ENCODE measurements at places on chromosomes 4 and X.

DNA sequence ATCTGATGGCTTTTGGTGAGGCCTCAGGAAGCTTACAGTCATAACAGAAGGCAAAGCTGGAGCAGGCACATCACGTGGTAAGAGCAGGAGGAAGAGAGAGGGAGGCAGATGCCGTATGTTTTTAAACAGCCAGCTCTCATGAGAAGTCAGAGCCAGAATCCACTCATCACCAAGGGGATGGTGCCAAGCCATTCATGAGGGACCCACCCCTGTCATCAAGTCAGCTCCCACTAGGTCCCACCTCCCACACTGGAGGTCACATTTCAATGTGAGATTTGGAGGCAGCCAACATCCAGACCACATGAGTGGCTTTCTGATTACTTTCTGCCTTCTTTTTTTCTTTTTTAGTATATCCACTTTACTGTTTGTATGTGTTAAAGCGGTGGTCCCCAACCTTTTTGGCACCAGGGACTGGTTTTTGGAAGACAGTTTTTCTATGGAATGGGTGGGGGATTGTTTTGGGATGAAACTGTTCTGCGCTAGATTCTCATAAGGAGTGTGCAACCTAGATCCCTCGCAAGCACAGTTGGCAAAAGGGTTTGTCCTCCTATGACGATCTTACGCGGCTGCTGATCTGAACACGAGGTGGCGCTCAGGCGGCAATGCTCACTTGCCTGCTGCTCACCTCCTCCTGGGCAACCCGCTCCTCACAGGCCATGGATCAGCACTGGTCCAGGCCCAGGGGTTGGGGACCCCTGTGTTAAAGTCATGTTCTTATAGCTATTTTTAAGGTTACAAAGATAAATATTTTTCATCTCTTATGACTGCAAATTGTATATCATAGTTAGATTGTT lies 61.7 kb downstream of the SLIT2 start:
- DNase-seq, result no peak

DNA sequence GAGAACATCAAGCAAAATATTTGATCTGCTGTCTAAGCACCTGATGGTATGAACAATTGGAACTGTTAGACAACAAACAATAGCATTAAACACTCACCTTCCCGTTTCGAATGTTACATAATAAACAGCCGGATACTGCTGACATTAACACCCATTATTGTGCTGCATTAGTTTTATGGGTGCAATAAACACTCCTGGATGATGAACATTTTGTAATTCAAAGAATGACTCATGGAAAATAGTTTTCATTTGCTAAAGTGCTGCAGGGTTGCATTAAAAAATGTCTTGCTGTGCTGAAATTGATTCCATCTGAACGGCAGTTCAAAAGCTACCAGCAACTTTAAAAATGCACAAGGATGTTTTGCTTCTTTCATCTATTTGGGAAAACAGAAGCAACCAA lies 100.8 kb upstream of the SORBS2 start:
- DNase-seq, result no peak

DNA sequence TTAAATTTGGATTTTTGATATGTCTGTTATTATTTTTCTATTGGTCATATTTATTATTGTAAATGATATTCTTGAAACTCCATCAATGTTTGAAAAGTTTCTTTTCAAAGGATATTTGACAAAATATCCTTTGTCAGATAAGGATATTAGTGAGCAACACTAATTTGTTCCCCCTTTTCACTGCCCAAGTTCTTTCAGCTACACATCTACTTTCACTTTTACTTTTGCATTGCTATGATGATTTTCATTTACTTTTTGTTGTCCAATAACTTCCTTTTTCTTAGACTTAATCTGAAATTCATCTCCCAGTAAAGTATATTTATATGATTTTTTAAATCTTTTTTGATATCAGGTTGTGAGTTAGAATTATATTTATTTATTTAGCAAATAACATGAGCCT lies 542.3 kb upstream of the ADGRL3 start:
- no peak for DNase-seq

DNA sequence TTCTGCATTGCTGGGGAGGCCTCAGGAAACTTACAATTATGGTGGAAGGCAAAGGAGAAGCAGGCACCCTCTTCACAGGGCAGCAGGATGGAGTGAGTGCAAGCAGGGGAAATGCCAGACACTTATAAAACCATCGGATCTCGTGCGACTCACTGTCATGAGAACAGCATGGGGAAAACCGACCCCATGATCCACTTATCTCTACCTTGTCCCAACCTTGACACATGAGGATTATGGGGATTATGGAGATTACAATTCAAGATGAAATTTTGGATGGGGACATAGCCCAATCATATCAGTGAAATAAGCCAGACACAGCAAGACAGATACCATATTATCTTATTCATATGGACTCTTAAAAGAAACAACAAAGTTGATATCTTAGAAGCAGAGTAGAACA lies 134.9 kb downstream of the C4orf33 start:
- DNase-seq, result no peak

- DNase-seq, result no peak
Observed at GRCh38 chr4:187993827-187994226, 1.7 kb upstream of the ZFP42 start.

DNA sequence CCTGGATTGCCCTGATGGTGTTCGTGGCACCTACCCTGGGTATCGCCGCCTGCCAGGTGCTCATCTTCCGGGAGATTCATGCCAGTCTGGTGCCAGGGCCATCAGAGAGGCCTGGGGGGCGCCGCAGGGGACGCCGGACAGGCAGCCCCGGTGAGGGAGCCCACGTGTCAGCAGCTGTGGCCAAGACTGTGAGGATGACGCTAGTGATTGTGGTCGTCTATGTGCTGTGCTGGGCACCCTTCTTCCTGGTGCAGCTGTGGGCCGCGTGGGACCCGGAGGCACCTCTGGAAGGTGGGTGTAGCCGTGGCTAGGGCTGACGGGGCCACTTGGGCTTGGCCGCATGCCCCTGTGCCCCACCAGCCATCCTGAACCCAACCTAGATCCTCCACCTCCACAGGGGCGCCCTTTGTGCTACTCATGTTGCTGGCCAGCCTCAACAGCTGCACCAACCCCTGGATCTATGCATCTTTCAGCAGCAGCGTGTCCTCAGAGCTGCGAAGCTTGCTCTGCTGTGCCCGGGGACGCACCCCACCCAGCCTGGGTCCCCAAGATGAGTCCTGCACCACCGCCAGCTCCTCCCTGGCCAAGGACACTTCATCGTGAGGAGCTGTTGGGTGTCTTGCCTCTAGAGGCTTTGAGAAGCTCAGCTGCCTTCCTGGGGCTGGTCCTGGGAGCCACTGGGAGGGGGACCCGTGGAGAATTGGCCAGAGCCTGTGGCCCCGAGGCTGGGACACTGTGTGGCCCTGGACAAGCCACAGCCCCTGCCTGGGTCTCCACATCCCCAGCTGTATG lies 1.8 kb downstream of the AVPR2 start:
- DNase-seq, result no peak

DNA sequence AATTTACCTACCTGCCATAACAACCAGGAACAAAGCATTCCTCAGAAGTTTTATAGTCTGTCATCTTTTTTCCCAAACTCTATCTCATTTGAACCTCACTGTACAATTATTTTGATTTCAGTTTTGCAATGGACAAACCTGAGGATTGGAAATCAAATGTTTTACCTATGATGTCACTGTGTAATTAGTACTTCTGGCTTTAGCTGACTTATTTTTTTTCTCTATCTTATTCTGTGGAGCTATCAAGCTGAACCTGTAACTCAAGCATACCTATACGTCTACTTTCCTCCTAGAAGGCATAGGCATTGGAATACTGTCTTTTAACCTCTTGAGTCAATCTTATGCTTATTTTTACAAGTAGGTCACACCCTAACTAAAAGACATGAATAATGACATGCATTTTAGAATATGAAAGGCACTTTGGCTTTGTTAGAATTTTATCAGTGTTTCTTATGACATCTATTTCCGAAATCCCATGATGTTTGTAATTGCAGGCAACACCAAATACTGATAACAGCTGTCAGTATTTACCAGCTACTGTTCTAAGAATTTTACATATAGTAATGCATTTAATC lies 21.5 kb downstream of the CCSER1 start:
- no peak for DNase-seq

- no peak for DNase-seq
Observed at GRCh38 chr4:124694946-124695598, 17.5 kb downstream of the ANKRD50 start.

Data from activated T-helper 1 cell treated with anti-CD3 and anti-CD28 coated beads, Interleukin-2, amount 50 U/mL, for 16 hours (primary cell).